GM12892 (cell line): ENCODE measurements at places on chromosomes 1 and 21.

- no peak for DNase-seq
These were observed 35.2 kb upstream of the ABCA4 start for GRCh38 chr1:94156096-94156625.

GRCh38 chr1:243849421-243850201 lies 432 bp downstream of the AKT3 start:
- DNase-seq = peak; percentile 14

DNA sequence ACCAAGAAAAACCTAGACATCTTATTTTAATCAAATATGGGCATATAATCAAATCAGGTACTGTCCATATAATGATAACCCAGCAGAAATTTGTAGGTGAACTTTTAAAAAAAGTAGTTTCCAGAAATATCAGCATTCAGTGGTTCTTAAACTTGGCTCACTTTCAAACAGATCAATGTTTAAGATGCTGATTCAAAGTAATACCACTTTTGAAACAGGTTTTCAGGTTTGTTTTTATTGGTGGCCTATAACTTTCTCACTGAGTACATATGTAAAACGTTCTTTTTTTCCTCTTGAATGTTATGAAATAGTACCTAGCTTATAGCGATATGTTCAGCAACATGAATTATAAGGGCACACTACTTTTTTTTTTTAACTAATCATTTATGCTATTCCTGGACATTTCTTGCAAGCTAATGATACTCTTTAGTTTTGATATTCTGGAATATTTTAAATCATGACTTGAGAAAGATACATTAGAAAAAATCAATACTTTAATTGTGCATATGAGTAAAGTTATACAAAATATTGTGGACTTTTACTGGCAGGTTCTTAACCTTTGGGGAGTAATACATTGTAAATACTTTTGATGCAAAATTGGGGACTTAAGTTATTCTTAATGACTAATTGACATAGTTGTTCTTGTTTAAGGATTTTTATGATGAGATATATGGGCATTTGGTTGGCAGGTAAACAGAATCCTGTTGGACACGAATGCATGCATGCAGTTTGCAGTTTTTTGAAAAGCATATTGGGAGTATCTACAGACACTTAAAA lies 3.0 kb downstream of the NFIA start:
- no peak for DNase-seq

DNA sequence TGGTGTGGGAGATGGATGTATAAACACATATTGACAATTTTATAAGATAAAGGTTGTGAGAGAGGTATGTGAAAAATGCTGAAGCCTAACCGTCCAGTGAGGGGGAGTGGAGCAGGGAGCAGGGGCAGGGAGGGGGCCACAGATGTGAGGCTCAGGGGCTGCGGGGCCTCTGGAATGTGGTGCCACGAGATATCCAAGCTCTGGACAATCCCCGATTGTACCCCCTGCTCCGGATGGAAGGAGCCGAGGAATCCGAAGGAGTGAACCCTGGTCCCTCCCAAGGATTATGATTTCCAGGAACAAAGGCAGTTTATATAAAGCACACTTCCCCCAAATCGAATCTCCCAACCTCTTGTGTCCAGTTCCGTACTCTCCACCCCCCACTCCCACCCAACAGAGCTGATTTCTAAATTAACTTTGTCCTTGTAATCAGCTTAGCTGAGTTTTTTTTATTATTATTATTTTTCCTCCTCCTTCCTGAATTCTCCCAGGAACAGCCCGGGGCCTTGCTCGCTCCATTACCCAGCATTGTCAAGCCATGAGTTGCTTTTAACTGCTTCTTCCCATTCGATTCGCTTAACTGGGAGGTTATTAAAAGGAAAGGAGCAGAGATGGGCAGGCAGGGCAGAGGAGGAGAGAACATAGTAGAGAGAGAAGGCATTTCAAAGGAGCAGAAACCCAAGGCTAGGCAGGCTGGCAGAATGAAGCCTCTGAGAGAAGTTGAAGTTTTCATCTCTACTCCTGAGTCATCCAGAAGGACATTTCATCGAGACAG lies 9.4 kb downstream of the KIRREL1 start:
- no peak for DNase-seq

GRCh38 chr21:36075171-36075570 lies 5.3 kb downstream of the CBR1 start:
- no peak for DNase-seq

DNA sequence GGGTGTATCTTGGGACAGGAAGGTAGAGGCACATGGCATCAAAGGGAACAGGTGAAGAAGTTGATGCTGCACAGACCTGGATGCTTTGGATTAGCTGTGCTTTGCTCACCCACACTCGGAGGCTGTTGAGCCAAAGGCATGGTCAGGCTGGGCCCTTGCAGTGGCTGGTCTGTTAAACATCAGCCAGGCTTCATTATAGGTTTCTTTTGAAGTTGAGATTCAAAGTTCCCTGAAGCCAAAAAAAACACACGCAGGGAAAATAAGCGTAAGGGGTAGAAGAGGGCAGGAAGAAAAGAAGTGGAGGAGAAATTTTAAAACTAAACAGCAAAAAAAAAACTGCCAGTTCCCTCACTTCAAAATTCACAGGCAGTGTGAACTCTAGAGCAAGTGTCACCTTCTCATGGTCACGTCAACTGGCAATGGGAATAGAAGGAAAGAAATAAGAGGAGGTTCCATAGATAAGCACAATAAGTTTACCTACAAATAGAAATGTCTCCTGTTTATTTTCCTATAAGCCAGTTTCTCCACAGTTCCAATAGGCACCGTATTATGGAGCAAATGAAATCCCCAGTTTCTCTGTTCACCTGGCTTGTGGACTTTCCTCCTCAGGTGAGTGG lies 139.5 kb downstream of the PAPPA2 start:
- no peak for DNase-seq

GRCh38 chr1:25487628-25488027 lies 55.8 kb upstream of the LDLRAP1 start:
- DNase-seq = no peak

DNA sequence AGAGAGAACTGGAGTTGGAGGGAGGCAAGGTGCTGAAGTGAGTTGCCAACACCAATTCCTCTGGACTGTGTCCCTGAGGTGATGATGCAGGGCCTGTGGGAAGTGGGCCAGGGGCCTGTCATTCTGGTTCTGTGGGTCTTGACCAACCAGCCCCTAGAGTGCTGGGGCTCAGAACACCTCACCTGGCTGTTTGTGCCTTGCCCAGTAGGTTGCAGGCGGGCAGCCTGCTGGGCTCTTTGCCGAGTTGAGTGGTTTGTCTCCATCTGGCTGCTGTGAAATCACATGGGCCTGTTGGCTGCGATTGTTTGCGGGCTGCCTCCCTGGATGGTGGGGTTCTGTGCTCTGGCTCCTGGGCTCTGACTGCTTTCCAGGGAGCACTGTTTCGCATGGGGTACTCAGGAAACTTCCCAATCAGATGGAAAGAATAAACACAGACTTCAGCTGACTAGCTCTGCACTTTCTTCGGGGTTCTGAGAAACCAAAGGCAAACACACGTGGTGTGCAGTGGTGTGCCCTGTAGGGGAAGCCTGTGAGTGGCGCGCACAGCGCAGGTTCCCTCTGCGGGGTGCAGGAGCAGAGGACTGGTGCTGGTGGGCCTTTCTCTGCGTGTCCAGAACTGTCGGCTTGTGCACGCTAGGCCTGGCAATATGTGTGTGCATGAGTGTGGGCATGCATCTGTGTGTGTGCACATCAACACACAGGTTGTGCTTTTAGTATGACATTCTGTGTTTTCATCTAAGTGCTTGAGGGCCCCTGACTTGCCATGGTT lies 95.1 kb downstream of the RHOU start:
- DNase-seq = no peak

- DNase-seq = no peak
These were observed 15.7 kb downstream of the S100A16 start for GRCh38 chr1:153597206-153597605.

- no peak for DNase-seq
These were observed 238.0 kb upstream of the NCAM2 start for GRCh38 chr21:20760221-20760620.

DNA sequence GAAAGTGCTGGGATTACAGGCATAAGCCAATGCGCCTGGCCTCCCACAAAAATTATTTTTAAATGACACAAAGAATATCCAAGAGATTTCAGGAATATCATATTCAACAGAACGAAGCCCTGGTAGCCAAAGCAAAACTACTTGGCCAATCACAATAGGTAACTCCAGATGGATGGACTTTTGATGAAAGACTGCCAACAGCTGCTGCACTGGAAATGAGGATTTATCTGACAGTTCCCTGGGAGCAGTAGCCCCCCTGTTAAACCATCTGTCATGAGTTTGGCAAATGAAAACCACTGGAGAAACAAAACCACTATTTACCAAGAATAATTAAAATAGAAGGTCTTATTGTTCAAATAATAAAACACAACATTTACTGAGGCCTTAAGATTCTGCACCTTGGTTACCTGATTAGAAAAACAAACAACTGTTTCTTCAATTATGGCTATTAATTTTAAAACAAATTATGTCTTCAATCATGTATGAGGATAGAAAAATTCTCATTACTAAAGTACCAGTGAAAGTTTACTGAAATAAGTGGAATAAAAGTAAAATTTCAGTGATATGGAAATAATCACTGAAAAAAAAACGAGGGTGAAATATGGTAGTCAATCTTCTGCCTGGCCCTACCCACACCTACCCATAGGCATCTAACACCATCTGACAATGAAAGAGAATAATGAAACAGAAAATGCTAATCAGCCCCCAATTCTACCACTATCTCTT lies 34.3 kb upstream of the PSMG1 start:
- no peak for DNase-seq

- DNase-seq = no peak
These were observed 246.9 kb upstream of the LRRC7 start for GRCh38 chr1:69320757-69321211.

GRCh38 chr1:181647314-181648035 lies 164.2 kb downstream of the CACNA1E start:
- no peak for DNase-seq
